ENCODE measurements at places on chromosomes 2 and 18. TPM values are rescaled to one million over a fixed set of nuclear protein-coding genes. Genes with fewer than 3 reads are reported as not detected.
A peak's percentile ranks its signal among the peaks of the same experiment; 100 is the strongest.

Gene B4GALT6
- 0.55 TPM for total RNA-seq

Gene SLC8A1
- 23.0 TPM for total RNA-seq

Gene POTEF
- total RNA-seq = not detected

Gene LHCGR
- not detected for total RNA-seq

Gene ERFE
- not detected for total RNA-seq

Gene ANKRD30BL
- total RNA-seq = not detected

Gene AP1S3
- total RNA-seq = 18.7 TPM

Gene SPIRE1
- total RNA-seq = 66.4 TPM

GRCh38 chr18:7497081-7497480 is 70.0 kb upstream of the PTPRM start:
- no peaks in the 10 kb centered on the region for H3K4me1 ChIP-seq
- no peak overlapping the region for H3K4me3 ChIP-seq
- DNase-seq = no peak
- no peaks in the 10 kb centered on the region for H3K27me3 ChIP-seq
- H3K36me3 ChIP-seq = no peaks in the 10 kb centered on the region

GRCh38 chr2:238097988-238098871 is 1.9 kb upstream of the ESPNL start:
- no peak overlapping the region for H3K4me3 ChIP-seq
- peaks cover 6% of the 10 kb centered on the region for H3K4me1 ChIP-seq
- H3K27ac ChIP-seq = peak overlapping the region; percentile 54
- H3K27me3 ChIP-seq = no peaks in the 10 kb centered on the region

GRCh38 chr18:50401888-50402287 is 27.0 kb downstream of the SKA1 start:
- no peaks in the 10 kb centered on the region for H3K36me3 ChIP-seq
- H3K4me3 ChIP-seq = no peak overlapping the region
- H3K27ac ChIP-seq = no peak overlapping the region
- peak; percentile 83 for DNase-seq
- no peaks in the 10 kb centered on the region for H3K4me1 ChIP-seq

DNA sequence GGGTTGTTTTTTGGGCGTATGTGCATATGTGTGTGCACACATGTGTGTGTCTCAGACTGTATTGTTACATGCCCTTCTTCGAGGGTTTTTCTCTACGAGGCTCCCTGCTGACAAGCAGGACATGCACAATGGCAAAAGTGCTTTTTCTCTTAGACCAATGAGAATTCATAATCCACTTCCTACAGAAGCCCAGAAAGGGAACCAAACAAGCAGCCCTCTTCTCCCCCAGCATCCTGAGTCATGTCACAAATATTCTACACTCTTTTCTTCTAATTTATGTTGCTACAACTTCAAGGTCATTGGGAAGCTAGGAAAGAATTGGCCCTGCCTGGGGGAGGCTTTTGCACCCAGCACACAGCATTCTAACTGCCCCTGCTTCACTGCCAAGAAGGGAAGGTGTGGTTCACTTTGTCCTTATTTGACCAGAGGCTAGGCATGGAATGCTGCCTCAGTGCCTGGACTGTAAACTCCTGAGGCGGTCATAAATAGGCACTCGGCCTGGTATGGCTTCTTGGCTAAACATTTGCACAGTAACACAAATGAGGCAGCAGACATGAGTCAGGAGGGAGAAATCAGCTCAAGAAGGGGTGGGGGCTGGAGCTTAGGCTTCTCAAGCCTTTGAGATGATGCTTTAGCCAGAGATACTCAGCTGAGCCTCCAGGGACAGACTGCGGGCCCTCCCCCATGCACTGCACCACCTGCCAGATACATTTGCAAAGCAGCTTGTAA is 92.7 kb upstream of the KLF7 start:
- H3K27me3 ChIP-seq = no peaks in the 10 kb centered on the region
- H3K4me1 ChIP-seq = peaks cover 19% of the 10 kb centered on the region
- peak; percentile 69 for DNase-seq
- no peaks in the 10 kb centered on the region for H3K36me3 ChIP-seq
- peak overlapping the region; percentile 63 for H3K27ac ChIP-seq
- no peak overlapping the region for H3K4me3 ChIP-seq

- H3K4me1 ChIP-seq = no peaks in the 10 kb centered on the region
- no peaks in the 10 kb centered on the region for H3K27me3 ChIP-seq
- no peaks in the 10 kb centered on the region for H3K36me3 ChIP-seq
- H3K27ac ChIP-seq = no peak overlapping the region
- peak overlapping the region; percentile 55 for H3K4me3 ChIP-seq
- peak; percentile 69 for DNase-seq
These were observed 800 bp downstream of the IL1RL2 start for GRCh38 chr2:102187496-102188150.

DNA sequence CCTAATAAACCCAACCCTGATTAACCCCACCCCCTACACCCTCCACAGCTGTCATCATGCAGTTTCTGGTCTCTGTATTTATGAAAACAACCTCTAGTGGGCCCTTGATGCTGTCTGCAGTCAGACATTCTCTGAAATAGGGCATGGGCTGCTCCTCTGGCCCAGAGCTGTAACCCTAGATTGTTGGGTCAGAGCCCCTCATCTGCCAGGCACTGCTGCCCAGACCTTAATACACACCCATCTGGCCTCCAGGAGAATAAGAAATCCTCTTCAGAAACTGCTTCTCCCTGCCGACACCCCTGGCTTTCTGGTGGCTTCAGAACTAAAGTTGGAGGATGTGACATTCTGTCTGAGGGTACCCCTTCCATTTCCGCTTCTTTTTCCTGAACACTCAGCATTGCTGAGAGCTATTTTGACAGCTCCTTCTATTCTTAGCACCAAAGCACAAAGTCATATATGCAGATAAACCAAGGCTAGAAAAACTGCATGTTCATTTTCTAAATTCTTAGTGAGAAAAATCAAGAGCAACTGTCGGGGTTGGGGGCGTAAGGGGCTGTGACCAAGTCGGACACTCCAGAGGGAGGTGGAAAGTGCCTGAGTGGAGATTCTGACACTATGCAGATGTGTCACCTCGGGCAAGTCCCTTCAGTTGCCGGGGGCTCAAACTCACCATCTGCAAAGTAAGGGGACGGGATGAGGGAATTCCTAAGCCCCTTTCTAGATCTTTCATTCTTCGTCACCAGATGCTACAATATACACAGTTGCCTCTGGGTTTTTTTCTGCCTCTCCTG is 28.7 kb downstream of the SRSF7 start:
- H3K27ac ChIP-seq = no peak overlapping the region
- H3K27me3 ChIP-seq = no peaks in the 10 kb centered on the region
- H3K4me3 ChIP-seq = no peak overlapping the region
- H3K36me3 ChIP-seq = no peaks in the 10 kb centered on the region
- DNase-seq = no peak

DNA sequence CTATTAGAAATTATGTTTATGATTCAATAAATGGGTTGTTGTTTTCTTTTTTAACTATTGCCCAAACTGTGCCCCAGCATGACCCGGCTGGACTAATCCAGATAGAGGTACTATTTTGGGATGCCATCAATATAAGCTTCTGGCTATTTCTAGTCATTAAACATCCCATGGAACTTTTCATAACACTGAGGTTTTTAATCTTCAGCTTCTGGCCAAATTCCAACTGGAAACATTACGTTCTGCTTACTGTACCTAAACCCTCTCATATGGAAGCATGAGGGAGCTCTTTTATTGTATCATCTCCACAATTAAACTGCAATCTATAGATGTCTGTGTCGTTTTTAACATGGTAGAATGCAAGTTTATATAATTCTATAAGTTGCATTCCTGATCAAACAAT is 674.7 kb downstream of the ARHGAP15 start:
- no peaks in the 10 kb centered on the region for H3K4me1 ChIP-seq
- H3K27me3 ChIP-seq = no peaks in the 10 kb centered on the region
- DNase-seq = no peak
- H3K4me3 ChIP-seq = no peak overlapping the region

- no peak overlapping the region for H3K4me3 ChIP-seq
- H3K36me3 ChIP-seq = no peaks in the 10 kb centered on the region
- H3K27me3 ChIP-seq = no peaks in the 10 kb centered on the region
- H3K27ac ChIP-seq = no peak overlapping the region
These were observed 254.8 kb downstream of the CYP26B1 start for GRCh38 chr2:71892896-71893295.

GRCh38 chr2:157747695-157748370 is 119.2 kb upstream of the ACVR1C start:
- H3K36me3 ChIP-seq = no peaks in the 10 kb centered on the region
- no peaks in the 10 kb centered on the region for H3K4me1 ChIP-seq
- no peak overlapping the region for H3K27ac ChIP-seq
- no peak overlapping the region for H3K4me3 ChIP-seq
- H3K27me3 ChIP-seq = no peaks in the 10 kb centered on the region

- H3K4me1 ChIP-seq = no peaks in the 10 kb centered on the region
- no peaks in the 10 kb centered on the region for H3K27me3 ChIP-seq
- no peak overlapping the region for H3K4me3 ChIP-seq
- H3K27ac ChIP-seq = no peak overlapping the region
These were observed 53.9 kb downstream of the LNPK start for GRCh38 chr2:175948191-175948590.

GRCh38 chr2:242034138-242034537 is 164.6 kb downstream of the RTP5 start:
- no peak for DNase-seq
- H3K4me3 ChIP-seq = no peak overlapping the region
- H3K27ac ChIP-seq = no peak overlapping the region
- H3K27me3 ChIP-seq = no peaks in the 10 kb centered on the region

DNA sequence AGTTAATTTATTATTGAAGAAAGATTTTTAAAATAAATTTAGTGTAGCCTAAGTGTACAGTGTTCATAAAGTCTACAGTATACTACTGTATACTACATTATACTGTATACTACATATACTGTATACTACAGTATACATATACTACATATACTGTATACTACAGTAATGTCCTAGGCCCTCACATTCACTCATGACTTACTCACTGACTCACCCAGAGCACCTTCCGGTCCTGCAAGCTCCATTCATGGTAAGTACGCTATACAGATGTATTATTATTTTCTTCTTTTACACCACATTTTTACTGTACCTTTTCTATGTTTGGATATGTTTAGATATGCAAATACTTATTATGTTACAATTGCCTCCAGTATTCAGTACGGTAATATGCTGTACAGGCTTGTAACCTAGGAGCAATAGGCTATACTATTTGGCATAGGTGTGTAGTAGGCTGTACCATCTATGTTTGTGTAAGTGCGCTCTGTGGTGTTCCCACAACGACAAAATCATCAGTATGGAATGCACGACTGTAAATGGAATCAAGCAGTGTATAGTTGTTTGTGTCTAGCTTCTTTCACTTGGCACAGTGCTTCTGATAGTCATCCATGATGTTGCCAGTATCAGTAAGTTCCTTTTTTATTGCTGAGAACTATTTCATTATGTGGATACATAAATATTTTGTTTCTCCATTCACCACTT is 245.7 kb downstream of the MTX2 start:
- H3K36me3 ChIP-seq = no peaks in the 10 kb centered on the region
- no peak overlapping the region for H3K4me3 ChIP-seq
- no peaks in the 10 kb centered on the region for H3K27me3 ChIP-seq
- no peak overlapping the region for H3K27ac ChIP-seq
- no peaks in the 10 kb centered on the region for H3K4me1 ChIP-seq

DNA sequence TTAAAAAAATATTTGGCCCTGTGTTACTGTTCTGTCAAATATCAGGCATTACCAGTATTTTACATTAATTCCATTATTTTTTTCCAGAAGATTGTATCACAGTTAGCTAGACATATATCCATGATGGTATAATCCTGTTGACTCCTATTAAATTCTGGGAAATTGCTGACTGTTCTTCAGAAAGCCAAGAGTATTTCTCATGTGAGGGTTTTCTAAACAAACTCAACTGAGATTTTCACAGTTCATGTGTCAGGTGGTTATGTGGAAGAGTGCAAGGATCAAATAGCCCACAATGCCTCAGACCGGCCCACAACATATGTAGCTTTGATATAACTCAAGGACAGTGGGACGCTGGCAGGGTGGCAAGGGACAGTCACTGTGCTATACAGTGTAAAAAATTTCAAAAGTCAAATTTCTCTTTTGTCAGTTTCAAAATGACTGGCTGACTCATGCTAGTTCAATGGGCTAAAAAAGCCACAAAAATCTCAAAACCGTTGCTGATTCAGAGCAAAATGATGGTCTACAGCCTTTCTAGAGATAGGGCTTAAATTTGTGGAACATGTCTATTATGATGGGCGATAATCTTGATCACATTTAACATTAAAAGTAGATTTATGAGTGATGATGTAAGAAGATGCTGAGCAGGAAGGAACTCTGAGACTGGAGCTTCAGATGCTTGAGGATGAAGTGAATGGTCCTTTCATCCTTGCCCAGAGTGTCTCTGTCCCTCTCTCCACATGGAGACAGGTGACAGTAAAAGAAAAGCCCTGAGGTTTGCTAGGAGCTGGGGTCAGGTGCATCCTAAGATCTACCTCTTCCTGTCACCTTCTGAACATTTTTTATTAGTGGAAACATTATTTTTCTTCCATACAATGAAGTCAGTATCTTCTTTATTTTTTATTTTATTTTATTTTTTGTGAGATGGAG is 175.8 kb upstream of the PIEZO2 start:
- no peaks in the 10 kb centered on the region for H3K4me1 ChIP-seq
- DNase-seq = no peak
- H3K36me3 ChIP-seq = no peaks in the 10 kb centered on the region
- no peaks in the 10 kb centered on the region for H3K27me3 ChIP-seq

GRCh38 chr2:240419723-240420122 is 15.7 kb upstream of the GPC1 start:
- no peaks in the 10 kb centered on the region for H3K27me3 ChIP-seq
- H3K4me3 ChIP-seq = no peak overlapping the region
- H3K27ac ChIP-seq = no peak overlapping the region

DNA sequence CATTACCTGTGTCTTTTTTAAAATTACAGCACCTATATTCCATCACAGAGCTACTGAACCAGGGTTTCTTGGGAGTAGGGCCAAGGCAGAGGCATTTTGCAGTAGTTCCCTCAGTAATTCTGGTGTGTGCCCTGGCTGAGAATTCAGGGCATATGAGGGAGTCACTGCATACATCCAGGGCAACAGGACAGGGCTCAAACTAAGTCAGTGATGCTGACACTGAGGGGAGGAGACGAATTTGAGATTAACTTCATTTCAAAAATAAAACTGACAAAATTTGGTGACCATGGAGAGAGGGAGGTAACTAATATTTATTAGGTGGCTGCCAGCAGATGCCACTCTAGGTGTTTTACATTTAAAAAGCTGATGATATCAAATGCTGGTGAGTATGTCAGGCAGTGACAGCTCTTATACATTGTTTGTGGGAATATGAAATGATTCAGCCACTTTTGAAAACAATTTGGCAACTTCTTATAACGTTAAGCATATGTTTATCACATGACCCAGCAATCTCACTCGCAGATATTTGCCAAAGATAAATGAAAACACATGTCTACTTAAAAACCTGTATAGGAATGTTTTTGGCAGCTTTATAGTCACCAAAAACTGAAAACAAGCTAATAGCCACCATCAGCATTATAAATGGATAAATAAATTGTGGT is 20.3 kb downstream of the STRADB start:
- no peaks in the 10 kb centered on the region for H3K4me1 ChIP-seq
- H3K4me3 ChIP-seq = no peak overlapping the region
- no peaks in the 10 kb centered on the region for H3K27me3 ChIP-seq
- H3K36me3 ChIP-seq = peaks cover 12% of the 10 kb centered on the region

Data from upper lobe of left lung (tissue), 6 donors.